ENCODE measurements at places on chromosomes 11 and 22.
A peak's percentile ranks its signal among the peaks of the same experiment; 100 is the strongest.

DNA sequence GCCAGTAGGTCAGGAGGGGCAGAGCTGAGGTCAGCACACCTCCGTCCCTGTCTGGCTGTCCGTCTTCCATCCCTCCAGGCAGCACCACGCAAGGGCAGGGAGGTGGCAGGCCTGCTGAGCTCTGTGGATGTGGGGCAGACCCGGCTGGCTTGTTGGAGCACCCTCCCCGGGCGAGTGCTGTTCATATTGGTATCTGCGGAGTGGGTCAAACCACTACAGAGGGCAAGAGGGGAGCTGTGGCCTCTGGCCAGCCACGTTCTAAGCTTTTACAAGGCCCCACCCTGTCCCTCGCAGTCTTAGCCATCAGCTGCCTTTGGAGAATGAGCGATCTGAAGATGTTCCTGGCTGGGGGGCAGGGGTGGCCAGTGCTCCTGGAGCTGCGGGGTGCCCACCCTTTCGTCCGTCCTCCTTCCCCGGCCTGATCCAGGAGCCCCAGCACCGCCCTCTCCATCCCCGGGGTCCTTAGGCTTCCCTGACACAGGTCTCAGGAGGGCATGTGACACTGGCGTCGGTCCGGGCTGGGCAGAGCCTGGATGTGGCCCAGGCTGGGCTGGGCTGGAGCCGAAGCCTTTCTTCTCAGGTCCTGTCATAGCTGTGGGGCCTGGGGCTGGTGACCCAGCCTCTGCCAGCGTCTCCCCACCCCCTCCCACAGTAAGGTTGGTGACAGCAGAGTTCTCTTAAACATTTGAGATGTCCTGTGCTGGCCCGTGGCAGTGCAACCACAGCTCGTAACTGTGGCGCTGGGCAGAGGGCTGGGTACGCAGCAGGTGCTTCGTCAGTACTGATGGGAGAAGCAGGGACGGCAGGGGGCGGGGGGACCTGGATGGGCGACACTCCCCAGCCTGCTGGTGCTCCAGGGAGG is 31.7 kb upstream of the GRAMD4 start:
- no peak for DNase-seq

DNA sequence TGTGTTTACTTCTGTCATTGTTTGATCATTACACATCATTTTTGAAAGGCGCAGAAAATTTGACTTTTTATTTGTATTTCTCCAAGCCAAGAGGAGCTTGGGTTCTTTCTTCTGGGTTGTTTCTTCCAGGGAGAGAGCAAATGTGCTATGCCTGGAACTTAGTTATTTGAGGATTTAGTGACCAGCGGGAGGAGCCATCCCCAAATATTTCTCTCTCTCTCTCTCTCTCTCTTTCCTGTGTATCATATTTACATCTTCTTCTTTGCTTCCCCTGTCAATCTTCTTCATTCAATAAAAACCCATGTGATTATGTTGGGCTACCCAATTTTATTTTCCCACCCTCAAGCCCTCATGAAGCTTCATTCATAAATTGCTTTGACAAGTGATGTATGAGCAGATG is 534.5 kb downstream of the LRRC4C start:
- no peak for DNase-seq

DNA sequence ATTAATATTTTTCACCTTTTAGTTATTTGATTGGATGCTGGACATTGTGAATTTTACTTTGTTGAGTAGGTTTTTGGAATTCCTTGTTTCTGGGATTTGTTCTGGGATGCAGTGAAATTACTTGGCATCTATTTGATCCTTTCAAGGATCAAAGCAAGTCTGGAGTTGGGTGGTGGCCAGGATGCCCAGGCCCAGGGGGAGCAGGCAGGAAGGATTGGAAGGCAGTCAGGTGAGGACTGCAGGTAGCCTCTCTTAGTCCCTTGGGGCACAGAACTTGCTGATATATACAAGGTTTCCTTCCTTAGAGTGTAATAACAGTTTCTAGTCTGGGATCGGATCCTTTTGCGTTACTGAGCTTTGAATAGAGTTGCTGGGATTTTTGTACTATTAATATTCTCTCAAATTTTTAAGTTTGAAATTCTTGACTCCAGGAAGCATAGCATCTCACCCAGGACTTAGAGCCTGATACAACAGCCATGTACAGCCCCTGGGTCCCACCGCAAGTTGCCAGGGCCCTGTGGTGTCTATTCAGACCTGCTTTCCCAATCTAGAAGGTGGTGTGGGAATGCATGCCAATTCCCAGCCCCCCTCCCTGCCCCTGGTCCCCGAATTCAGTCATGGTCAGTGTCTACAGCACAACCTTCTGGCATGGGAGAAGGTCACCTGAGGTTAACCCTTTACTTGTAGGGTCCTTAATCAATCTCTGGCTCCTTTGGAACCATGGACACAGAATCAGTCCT is 6.1 kb downstream of the ZNF74 start:
- DNase-seq: no peak

- no peak for DNase-seq
Observed at GRCh38 chr11:84902445-84902844, 724.7 kb downstream of the DLG2 start.

GRCh38 chr22:23565915-23566704 is 14.0 kb downstream of the IGLL1 start:
- peak; percentile 21 for DNase-seq

- DNase-seq: no peak
Observed at GRCh38 chr11:86715611-86716010, 43.2 kb upstream of the ME3 start.

DNA sequence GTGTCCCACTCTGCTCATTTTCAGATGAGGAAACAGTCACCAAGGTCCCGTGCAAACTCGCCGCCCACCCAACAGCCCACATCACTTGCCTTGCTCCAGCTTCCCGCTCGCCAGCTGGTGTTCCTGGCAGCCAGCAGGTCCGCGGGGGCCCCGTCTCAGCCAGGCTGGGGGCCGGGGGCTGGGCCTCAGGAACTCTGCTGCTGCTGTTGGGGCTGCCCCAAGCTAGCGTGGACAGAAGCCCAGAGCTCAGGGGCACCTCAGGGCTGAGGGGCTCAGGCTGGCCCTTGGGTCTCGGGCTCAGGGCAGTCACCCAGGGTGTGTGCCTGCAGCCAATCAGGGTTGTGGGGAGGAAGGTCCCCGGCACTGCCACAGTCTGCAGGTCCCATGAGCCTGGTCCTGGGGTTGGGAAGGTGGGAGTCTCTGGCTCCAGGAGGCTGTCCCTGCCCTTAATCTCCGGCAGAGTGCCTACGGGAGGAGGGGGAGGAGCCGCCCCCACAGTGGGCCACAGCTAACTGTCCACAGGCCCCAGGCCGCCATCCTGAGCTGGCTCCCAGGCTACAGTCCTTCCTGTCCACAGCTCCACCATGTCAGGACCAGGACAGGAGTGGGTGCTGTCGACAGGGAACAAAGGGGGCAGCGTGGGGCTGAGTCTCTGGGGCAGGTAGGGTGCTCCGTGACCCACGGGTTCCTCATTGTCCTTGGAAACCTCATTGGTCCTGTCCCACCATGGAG is 65.2 kb downstream of the ARFGAP3 start:
- DNase-seq: no peak

- no peak for DNase-seq
Observed at GRCh38 chr22:38653741-38654140, 2.5 kb downstream of the FAM227A start.

DNA sequence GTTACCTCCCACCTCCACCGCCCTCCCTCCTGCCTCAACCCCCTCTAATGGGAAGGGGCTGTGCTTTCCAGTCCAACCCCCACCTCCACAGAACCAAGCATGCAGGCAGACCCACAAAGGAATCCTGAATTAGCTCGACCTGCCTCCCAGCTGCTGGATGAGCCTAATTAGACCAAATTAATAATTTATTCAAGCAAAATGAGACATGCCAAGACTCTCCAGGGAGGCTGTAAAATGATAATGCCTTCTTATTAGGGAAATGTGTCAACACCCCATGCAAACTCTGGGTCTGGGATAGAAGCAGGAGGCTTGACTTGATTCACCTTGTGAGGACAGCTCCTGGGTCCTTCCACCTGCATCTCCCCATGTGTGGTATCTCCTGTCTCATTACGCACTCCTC is 59.4 kb upstream of the HMGXB4 start:
- DNase-seq: no peak

- DNase-seq: no peak
Observed at GRCh38 chr11:102241026-102241425, 76.3 kb upstream of the BIRC3 start.

DNA sequence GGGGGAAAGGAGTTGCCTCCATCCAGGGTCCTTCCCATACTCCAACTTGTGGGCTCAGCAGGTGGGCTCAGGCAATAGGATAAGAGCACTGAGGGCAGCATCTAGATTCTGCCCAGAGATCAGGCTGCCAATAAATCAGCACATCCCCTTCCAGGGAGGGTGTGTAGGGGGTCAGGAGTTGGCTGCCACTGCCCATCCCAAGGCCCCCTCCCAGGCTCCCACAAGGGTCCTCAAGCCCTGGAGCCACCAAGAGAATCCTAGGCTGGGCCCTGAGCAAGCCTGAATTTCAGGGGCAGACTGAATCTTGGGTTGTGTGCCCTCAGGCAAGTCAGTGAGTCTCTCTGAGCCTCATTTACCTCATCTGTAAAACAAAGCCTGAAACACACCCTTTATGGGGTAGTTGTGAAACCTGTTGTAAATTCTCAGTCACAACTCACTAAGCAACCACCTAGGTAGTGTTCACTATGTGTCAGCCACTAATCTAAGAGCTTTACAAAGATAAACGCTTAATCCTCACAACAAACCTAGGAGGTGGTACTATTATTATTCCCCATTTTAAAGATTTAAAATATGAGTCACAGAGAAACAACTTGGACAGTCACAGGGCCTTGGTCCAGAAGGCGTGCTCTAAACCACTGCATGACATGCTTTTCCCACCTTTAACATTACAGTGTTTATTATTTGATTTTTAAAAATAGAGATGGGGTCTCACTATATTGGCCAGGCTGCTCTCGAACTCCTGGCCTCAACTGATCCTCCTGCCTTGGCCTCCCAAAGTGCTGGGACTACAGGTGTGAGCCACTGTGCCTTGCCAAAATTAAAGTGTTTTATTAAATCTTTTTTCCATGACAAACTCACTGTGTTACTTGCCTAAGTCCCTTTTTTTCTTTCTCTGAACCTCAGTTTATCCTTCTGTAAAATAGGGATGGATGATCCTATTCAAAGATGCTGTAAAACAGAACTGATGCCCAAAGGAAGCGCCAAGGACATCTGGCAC is 36.2 kb downstream of the LMO1 start:
- no peak for DNase-seq

DNA sequence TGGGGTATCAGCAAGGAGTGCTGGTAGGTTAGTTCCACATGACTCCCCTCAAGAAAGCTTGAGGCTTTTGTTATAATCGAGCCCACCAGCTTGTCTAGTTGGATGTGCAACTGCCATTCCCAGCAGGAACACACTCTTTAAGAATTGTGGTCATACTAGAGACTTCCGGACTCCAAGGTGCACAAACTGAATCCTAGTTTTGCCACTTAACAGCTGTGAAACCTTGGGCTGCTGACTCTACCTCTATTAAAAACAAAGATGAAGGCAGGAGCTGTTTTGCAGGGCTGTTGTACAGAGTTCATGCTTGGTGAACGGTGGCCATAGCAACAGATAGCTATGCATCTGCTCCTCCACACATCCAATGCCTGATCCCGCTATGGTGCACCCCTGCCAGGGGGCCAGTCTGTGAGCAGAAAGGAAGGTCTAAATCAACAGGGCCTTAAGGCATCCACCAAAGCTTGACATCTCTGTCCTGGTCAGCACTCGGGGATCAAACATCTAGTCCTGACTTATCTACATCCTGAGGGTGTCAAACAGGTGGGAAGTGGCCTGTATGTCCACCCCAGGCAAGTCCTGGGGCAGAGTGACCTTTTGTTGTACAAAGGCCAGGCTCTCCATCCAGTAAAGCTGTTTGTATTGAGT is 36.4 kb downstream of the DKK3 start:
- no peak for DNase-seq

- peak; percentile 46 for DNase-seq
Observed at GRCh38 chr11:60307507-60308195, 19.4 kb upstream of the MS4A6E start.

All from suppressor macrophage treated with lipopolysaccharide for 1 hour (primary cell).